ENCODE measurements at places on chromosomes 3 and 15. TPM values are rescaled to one million over a fixed set of nuclear protein-coding genes. Genes with fewer than 3 reads are reported as not detected.

GOLGA8G gene
- not detected for polyA plus RNA-seq

SH2D7 gene
- 0.98 TPM for polyA plus RNA-seq

GPR171 gene
- polyA plus RNA-seq = not detected

LRRC49 gene
- 12.5 TPM for polyA plus RNA-seq

Measured in cardiac muscle cell (in vitro differentiated cells and primary cell).